HL-60 (cell line): ENCODE measurements at places on chromosomes 5 and 9.

DNA sequence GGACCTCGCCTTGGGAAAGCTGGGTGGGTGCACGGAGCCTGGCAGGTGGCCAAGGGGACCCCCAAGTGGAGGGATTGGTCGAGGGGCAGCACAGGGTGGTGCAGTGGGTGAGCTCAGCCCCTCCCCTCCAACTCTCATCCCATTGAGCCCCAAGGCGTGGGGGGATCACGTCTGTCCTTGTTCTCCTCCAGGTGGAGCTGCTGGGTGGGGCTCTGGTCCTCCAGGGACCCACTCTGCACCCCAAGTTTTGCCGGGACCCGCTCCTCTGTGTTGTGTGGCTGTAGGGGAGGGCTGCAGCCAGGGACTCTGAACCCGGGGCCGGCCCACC, 3.6 kb upstream of the FUT7 start:
- DNase-seq = no peak

DNA sequence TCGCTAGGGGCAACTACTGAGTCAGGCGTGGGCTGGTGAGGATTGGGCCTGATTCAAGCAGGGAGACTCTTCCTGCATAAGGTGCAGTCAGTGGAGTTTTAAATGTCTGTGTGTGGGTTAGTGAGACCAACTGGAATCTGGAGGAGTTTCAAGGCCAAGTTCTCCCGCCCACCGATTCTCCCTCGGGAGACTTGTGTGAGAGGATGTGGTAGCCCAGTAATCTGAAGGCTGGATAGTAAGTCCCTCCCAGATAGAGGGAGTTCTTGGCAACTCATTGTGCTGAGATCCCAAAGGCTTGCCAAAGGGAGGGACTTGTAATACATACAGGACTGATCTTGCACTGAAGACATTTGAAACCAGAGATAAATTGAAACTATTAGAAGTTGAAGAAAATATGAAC, 51.8 kb downstream of the WDR36 start:
- DNase-seq = no peak

DNA sequence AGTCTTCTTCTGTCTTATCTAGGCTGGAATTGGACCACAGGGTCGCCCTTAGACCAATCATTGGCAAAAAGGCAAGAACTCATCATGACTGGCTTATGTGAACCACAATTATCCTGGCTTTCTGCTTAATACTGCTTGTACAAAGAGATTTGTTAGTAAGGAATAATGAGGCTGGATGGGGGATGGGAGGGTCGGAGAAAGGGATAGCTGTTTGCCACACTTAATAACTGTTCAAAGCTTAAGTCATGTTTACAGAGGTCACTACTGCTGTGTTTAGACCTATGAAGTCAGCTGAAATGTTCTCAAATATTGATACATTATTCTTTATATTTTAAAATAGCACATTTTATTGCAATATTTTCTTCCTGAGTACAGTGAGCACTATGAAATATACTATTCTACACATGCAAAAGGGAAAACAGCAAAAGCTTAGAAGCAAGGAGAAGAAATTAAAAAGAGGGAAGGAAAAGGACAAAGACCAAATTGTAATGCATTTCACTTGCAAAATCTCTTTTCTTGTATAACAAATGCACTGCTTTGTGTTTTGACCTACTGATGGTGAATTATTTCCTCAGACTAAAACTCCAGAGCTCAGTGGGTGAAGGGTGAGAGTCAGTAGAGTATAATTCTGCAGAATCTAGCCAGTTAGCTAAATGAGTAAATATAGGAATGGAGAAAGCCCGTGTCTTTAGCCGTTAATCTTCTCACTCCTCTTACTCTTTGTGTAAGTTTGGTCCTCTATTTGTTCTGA, 404.9 kb upstream of the ZNF608 start:
- DNase-seq = no peak

GRCh38 chr5:51396797-51397196, 13.5 kb downstream of the ISL1 start:
- no peak for DNase-seq

- no peak for DNase-seq
Observed at GRCh38 chr5:116669261-116670031, 94.8 kb upstream of the SEMA6A start.

DNA sequence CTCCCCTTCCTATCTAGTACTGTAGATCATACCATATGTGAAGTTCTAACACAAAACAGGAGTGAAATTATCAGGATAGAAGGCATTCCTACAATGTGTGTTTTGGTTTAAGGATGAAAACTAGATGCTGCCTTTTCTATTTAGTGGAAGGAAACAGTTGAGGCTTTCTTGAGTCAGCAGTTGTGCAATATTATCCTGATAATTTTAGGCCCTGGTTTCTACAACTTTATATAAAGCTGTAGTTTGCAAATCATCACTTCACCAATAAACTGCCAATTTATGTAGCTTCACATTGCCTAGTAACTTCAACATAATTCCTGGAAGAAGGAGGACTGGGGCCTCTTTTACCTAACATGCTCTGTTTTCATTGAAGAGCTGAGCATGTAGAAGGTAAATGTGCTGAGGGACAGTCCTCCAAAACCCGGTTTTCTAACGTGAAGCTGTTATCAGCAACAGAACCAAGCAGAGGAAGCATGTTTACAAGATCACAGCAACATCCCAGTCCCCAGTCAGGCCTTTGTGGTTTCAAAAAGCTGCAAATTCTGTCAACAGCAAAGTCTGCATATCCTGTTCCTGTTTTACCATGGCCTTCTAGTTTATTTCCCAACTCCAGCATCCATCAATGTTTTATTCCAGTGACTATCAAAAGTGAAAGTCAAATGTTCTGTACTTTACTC, 513.4 kb upstream of the MEF2C start:
- no peak for DNase-seq

DNA sequence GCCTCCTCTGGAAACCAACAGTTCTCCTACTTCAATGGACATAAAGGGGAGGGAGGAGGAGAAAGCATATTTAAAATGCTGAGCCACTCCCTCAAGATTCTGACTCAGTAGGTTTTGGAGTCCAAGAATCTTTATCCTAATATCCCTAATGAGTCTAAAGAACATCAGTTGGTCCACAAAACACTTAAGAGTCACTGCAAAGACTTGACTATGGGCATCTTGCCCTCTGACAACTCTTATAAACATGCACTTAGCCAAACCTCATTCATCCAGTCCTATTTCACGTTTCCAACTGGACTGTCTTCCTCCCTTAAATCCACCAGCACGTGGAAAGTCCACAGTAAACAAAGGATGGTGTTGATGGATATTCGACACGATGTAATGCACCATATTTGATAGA, 172.5 kb downstream of the FAM114A2 start:
- no peak for DNase-seq
